ENCODE measurements at places on chromosomes 4 and X.
A peak's percentile ranks its signal among the peaks of the same experiment; 100 is the strongest.

DNA sequence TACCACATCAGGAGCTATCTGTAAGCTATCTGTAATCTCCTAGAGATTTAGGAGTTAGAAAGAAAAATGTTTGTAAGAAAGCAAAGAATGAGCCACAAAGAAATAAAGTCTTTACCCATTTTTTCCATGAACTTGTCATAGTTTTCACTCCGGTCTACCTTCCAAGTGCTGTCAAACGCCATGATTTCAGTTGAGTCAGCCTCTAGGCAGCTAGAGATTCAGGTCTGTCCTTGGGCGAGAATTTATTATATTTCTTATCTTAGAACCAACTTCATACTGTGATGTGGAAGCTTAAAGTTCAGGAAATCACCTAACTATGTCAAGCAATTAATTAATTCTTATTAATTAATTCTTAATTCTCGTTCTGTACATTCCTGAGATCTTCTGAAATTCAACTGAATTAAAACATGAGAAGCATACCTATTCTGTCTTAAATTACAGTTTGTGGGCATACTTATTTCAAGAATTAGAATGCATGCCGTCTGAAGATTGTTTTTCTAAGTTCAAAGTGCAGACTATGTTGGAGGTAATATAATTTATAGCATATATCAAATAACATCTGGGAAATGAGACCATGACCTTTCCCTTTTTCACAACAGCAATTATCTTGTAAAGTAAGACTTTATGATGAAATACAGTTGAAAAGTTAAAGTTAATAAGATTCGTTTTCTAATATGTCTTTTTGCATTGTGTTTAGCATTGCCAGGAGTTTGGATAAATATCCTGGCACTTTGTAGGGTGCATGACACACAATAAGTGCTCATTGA is at the start of gene FABP2:
Gene FABP2 (minus strand): TSS at position 218 of the 767 bp plus-strand sequence. CDS start 36 bp downstream, at position 182.
- ATAC-seq: no peak

DNA sequence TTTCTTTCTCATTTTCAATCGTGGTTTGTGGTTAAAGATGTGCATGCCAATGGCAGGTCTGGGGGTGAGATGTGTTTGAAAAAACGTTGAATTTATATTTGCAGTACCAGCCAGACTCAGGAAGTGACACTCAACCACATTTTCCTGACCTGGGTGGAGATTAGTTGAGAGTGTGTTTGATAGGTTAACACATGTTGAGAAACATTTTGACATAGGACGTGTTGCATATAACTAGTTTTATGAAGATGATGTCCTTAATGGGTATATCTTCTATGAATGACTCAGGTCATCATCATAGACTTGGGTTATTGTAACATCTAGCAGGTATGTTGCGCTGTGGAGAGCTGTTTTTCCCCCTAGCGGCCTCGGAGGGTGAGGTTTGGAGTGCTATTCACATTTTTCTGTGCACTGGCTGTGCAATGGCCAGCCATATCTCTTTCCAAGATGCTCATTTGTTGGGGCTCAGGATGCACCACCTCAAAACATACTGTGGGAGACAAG is 21.7 kb upstream of the CD38 start:
- ATAC-seq: peak; percentile 78

DNA sequence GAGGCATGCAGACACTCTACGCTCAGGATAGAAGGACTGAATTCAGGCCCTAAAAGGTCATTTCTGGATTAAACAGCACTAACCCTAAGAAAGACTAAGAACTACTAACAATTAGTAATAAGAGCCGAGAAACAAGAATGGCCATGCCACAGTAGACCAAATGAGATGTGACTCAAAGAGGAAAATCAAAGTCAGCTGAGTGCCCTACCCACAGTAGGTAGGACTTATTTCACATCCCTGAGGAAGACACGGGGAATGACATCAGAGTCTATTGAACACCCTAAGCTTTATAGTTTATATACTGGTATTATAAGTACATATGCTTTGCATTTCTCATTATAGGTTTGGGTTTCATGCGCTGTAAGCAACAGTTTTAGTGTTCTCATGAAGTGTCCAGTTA is 2.7 kb upstream of the ARSJ start:
- no peak for ATAC-seq

GRCh38 chr4:155941085-155941790 is 12.4 kb downstream of the CTSO start:
- no peak for ATAC-seq

All from activated T-helper 17 cell treated with anti-CD3 and anti-CD28 coated beads, Interleukin-2, amount 50 U/mL, for 72 hours (primary cell).